Effector CD4-positive, alpha-beta T cell (primary cell): ENCODE measurements at places on chromosomes 11 and 22.

GRCh38 chr11:106249617-106250239 is 172.3 kb downstream of the AASDHPPT start:
- DNase-seq = no peak

DNA sequence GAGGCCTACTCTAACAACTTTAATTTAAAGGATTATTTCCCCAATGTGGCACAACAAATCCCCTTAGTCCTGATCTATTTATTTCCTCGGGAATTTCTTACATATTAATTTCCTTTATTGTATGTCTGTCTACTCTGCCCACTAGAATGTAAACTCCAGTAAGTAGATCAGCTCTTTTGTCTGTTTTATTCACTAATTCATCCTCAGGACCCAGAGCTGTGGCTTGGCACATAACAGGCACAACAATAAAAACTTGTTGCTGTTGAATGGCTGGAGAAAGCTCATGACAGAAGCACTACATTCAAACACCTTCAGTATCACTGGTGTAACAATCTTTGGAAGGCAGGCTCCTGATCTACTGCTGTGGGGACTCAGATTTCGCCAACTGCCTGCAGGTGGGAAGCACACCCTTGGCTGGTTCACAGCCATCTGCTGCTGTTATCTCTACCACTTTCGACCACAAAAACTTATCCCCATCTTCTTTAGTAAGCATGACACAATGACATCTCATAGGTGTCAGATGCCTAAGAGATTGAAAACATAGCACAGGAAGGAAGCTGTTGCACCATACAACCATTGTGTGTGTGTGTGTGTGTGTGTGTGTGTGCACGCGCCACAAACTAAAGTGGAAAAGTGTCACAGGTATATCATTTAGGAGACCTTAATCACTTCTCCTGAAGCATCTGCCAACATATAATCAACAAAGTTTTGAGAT is 11.9 kb downstream of the HIRA start:
- DNase-seq = no peak

- DNase-seq = no peak
Observed at GRCh38 chr11:23919455-23919854, 577.4 kb upstream of the LUZP2 start.

- DNase-seq = no peak
Observed at GRCh38 chr11:84227970-84228665, 942.0 kb upstream of the CCDC90B start.

GRCh38 chr11:104713401-104713800 is 184.9 kb downstream of the CASP12 start:
- no peak for DNase-seq

DNA sequence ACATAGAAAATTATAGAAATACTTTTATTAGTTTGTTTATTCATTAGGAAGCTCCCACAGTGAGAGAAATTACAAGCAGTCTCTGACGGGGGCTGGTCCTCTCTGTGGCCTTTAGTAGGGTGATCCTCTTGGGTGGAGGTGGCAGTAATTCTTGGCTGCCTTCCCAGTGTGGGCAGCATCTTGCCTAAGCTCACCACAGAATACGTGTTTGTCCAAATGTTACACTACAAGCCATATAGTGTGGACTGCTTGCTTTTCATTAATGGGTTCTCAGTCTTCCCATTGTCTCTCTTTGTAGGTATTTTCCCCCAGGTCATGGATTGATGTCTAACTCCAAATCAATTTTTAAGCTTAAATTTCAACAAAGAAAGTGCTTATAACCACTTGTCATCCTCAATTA is 43.3 kb downstream of the ENDOD1 start:
- no peak for DNase-seq

DNA sequence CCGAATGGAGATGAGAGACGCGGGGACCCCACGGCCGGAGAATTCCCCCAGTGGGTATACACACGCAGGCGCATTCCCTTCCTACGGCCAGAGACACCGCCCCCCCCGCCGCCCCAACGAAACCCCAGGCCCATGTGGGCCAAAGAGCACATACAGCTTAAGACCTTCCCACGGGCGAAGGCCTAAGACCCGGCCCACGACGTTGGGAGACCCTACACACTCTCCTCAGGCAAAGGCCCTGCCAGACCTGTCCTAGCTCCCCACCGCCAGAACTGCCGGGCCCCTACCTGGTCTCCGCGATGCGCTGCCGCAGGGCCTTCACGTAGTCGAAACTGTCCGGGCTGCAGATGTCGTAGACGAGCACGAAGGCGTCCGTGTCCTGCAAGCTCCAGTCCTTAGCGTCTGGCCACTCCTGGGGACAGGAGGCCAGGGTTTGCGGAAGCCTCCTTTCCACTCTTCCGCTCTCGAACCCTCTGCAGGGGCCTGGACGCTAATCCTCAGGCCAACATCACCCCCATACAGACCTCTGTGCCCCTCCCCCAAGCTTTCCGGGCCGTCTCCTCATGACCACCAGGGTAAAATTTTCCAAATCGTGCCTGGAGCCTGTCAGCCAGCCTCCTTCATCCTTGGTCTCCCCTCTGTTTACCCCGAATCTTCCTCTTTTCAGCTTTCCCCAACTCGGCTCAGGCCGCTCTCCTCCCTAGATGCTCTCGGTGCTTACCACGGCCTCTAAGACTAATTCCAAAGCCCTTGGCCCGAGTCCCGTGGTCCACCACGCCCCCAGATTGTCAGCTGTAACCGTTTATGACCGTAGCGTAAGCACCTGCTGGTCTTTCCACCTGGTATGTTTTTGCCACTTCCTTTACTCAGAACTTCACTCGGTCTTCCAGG is 1.7 kb downstream of the RASL10A start:
- no peak for DNase-seq

- no peak for DNase-seq
Observed at GRCh38 chr11:115984228-115984627, 480.0 kb upstream of the CADM1 start.

DNA sequence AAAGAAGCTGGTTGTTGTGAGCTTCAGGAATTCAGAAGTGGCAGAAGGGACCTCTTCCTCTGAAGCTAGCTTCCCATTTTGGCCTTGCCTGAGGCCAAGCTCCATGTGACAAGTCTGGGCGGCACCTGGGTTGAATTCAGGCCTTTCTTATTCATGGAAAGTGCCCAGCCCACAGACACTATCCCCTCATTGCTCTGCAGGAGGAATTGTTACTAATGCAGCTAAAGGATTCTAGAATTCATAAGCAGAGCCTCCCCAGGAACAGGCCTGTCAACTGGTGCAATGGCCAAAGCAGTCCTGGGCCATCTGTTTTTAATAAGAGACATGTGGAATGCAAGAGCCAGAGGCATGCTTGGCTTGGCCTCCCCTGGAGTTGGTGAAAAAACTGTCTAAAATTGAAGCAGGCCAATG is 71.4 kb downstream of the SLC1A2 start:
- no peak for DNase-seq

- no peak for DNase-seq
Observed at GRCh38 chr11:9821008-9821752, 157.3 kb downstream of the SWAP70 start.

DNA sequence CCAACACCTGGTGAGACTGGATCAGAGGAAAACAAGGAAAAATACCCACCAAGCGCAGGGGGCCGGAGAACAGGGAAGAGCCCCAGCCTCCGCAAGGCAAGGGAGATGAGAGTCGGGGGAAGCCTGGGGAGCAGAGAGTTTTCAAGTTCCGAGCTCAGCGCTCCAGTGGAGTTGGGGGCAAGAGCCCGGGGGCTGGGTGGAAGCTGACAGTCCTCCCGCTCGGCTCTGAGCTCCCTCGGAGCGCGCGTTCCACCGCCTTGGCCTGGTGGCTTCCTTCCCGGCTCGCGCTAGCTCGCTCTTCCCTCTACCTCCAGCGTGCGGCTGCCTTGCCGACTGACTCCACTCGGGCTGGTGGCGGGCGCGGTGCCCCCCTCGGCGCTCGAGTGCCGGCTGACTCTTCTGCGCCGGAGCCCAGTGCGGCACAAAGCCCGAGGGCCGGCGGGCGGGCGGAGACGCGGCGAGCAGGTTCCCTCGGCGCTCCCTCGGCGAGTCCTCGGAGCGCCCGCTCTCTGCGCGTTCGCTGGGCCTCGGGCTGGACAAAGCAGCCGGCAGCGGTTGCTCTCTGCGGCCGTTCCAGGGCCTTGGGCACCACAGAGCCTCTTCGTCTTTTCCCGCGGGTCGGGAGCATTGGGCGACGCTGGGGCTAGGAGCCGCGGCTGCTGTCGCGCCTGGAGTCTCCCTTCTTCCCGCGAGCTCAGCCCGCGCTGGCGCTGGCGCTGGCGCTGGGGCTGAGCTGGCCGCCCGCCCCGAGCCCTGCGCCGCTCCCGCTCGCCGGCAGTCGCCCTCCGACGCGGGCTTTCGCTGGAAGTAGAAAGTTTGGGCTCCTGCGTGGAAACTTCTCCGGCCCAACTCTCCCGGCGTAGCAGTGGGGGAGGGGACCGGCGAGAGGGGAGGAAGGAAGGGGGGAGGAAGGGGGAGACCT is 1.0 kb downstream of the PAX6 start:
- DNase-seq = no peak

- DNase-seq = no peak
Observed at GRCh38 chr11:125132596-125132995, 21.2 kb upstream of the TMEM218 start.

GRCh38 chr22:20221421-20222340 is 46.4 kb downstream of the RTN4R start:
- no peak for DNase-seq

DNA sequence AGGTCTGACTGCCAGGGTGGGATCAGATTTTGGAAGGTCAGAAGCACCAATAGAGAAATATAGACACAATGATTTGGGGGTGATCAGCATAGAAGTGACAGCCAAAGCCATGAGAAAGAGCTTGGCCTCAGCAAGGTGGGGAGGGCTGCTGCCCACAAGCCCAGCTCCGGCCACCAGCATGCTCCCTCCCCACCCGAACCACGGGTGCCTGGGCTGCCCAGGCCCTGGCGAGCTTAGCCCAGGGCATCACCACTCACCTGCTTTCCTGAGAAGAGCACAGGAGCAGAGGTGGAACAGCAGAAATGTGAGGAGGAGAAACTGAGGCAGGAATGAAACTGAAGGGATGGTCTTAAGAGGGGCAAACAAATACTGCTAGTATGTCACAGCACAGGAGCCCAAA is 48.8 kb downstream of the LRFN4 start:
- DNase-seq = no peak

- no peak for DNase-seq
Observed at GRCh38 chr11:123197711-123198110, 2.7 kb upstream of the CLMP start.

DNA sequence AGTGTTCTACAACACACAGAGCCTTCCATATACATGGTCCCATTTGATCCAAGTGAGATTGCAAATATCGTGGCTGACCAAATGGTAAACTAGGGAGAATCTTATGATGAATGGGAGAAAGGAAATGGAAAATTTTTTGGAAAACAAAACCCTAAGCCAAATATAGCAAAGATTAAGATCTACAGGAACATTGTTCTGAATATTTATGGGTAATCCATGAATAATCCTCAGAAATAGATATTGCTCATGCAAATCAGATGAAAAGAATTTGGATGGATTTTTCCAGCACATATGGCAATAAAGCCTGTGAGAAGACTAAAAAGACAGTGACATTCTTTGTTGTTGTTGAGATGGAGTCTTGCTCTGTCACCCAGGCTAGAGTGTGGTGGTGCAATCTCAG is 21.7 kb upstream of the PRDM10 start:
- DNase-seq = no peak

DNA sequence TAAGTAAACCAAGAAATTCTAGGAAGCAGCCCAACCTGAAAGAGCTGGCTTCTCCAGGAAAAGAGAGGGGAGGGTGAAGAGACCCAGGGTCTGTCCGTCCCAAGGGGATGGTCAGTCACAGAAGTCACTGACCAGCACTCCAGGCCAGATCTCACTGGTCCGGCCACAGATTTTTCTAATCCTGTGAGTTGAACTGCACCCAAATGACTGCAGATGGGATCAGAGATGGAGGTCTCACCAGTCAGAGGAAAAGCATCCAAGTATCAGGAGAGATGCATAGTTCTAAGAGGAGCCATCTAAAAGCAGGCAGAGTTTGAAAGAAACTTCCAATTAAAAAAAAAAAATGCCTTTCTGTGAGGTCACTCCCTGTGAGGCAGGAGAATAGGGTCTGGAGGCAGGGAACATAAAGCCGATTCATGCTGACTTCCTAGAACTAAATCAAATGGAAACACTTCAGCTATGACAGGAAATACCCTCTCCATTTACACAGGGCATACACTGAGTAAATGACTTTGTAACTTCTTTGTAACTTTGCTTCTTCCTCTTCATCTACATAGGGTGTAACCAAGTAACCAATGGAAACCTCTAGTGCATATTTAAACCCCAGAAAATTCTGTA is 144.5 kb downstream of the CCDC34 start:
- no peak for DNase-seq

- no peak for DNase-seq
Observed at GRCh38 chr11:128026596-128026995, 560.8 kb downstream of the ETS1 start.

DNA sequence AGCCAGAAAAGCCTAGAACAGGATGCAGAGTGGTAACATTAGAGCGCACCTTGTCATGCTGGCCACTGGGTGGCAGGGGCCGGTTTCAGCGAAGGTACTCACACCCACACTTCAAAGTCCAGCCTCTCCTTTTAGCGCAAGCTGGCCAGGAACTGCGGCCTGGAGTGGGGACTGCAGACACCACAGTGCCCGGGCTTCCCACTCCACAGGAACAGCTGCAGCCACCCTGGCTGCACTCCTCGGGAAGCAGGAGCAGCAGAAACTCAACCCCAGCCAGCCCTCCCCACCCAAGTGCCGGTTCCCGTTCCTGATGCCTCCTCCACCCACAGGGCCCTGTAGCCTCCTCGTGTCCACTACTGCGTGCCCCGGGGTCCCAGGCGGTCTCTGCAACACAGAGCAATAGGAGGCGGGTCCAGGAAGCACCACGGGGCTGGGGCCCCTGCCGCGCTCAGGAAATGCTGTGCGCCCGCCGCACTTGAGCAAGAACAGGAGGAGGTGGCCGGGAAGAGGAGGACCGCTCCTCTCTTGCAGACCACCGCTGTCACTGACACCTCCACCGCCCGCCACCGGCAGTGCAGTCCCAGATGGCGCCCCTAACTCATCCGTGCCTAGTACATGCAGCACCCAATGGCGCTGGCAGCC is 2.2 kb downstream of the RFPL2 start:
- no peak for DNase-seq

GRCh38 chr11:708511-708910 is 2.5 kb downstream of the EPS8L2 start:
- DNase-seq = no peak

- DNase-seq = no peak
Observed at GRCh38 chr11:119847853-119848252, 118.9 kb upstream of the NECTIN1 start.

DNA sequence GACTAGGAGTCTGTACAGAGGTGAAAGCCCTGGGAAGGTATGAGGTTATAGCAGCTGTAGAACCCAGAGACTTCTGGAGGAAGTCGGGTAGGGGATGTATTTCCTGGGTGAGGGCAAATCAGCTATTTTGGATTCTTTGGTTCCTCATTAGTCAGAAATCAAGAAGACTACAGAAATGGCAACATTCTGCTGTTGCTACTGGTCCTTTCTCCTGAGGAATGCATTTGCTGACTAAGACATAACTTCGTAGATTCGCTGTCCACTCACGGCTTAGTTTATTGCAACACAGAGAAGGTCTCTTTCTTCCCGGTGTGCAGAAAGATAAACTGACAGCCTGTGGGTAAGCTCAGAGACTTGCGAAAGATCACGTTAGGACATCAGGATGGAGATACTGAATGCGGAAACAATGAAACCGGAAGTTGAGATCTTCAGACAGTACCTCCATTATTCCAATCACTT is 25.3 kb upstream of the SESN3 start:
- DNase-seq = no peak
